Omental fat pad (tissue), 4 donors: ENCODE measurements at places on chromosomes 3 and 15.

DNA sequence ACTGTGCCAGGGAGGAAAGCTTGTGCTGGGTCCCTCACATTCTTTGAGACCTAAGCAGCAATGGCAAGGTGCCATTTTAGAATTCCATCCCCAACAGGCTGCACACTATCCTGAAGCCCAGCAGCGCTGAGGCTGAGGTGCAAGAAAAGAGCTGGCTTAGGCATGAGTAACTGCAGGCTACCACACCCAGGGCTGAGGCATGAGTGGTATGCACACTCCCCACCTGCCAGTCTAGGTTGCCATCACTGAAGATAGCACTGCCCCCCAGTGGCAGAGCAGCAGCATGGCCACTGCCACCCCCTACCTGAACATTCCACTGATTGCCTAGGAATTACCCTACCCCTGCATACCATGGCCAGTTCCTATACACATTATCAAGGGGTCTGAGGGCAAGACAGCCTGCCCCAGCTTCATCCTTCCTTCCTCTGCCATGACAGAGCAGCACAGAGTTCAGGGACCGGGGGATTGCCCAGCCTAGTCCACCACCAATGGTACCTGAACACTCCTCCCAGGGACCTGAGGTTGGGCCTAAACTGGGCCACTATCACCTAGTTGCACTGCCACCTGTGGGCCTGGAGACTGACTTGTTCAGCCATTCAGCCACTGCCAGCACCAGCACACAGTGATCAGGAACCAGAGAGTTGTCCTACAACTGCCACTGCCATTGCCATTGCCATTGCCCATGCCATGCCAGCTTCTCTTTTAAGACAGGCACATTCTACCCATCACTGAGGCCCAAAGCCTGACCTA, 129.8 kb downstream of the SATB1 start:
- no peak for DNase-seq

DNA sequence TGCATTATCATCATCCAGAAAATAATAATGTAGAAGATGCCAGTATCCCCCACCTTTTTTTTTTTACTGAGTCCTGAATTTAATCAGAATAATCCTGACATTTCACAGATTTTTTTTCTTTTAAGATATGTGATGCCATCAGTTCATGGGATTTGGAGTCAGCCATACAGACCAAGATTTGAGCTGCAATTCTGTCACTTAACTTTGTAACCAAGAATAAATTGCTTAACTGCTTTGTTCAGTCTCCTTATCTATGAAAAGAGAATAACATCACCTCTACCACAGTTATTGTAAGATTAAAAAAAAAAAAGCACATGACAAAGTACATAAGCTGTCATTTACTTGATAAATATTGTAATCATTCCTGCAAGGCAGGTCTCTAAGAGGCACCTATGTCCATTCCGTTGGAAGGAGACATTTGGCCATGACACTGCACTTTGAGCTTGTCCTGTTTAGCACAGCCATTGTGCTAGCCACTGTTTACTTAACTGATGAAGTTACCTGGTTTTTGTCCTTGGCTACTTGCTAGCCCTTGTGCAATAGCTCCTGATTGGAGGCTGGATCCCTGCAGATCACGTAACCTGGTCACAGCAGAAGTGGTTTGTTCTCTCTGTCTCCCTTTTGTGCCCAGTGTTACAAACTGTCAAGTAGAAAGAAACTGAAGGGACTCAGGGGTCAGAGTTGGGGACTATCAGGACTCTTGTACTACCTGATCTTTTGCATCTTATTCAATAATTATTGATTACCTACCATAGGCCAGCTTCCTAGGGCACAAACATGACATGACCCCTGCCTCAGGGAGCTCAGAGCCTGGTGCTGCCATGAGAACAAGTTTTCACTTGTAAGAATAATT, 306.0 kb downstream of the WDR72 start:
- no peak for DNase-seq

DNA sequence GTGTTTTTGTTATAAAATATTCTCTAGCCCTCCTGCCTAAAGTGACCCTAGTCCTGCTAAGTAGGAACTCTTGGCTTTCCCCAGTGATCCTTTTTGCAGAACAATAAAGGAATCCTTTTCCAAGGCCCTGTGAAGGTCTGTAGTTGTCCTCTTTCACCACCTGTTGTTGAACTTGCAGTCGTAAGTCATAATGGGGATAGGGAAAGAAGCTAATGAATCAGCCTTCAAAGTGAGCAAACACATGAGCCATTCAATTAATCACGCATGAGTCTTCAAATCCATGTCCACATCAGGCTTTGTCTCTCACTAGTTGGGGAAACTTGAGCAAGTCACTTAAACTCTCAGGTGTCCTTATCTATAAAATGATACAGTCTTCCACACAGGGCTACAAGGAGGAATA, 27.6 kb downstream of the ZNF860 start:
- DNase-seq: no peak

DNA sequence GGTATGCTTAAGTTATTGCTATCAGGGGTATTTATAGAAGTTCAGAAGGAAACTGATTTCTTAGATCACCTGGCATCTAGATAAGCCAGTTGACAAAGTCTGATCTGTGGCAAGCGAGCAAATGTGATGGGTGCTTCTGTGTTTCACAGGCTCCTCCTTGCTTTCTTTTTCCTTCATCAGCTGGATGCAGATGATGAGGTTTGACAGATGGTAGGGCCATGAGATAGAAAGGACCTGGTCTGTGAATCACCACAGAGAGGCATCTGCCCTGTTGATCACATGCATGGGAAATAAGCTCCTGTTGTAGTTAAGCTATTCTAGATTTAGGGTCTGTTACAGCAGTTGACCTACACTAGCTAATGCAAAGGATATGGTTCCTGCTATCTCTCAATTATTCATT, 372.0 kb downstream of the NEK10 start:
- DNase-seq: no peak

DNA sequence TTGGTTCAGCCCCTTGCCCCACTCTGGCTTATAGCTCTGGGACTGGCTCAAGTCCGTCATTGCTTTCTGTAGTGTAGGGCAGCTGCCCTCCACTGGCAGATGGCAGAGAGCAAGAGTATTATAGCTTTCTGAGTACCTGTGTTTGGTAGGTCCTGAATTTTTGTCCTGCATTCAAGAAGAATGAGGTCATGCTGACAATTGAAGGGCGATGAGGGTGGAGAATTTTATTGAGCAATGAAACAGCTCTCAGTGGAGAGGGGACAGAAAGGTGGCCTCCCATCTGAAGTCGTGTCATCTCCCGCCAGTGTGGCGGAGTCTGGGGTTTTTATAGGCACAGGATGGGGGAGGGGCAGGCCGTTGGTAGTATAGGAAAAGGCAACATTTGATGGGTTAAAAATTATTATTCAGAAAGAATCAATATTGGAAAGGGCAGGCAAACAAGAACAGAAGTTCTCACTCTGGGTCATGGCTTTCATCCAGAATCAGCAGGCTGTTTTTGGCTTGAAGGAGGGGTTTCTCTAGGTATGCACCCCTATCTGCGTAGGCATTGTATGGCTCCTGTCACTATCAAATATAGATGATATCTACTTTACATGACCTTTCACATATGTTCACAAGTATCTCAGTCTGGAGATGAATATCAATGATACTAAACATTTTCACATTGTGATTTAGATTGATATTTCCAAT, 1239.7 kb upstream of the ALCAM start:
- no peak for DNase-seq

- DNase-seq: no peak
Observed at GRCh38 chr15:51281368-51281967, 56.9 kb downstream of the CYP19A1 start.

DNA sequence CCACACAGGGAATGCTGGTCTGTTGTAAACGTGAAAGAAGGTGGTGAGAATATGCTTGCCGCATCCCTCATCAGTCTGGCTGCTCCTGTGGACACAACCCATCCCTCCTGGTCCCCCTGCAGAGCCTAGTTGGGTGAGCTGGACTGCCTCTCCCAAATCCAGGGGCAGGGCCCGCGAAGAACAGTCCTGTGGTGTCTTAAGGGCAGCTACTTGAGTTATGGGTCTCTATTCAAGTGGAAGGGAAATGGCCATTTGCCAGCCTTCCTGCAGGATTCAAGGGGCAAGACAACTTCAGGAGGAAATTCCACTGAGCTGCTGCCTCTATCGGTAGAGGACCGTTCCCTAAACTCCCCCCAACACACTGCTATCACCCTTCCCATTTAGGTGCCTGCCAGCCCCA, 98.9 kb downstream of the IQSEC1 start:
- DNase-seq: no peak

DNA sequence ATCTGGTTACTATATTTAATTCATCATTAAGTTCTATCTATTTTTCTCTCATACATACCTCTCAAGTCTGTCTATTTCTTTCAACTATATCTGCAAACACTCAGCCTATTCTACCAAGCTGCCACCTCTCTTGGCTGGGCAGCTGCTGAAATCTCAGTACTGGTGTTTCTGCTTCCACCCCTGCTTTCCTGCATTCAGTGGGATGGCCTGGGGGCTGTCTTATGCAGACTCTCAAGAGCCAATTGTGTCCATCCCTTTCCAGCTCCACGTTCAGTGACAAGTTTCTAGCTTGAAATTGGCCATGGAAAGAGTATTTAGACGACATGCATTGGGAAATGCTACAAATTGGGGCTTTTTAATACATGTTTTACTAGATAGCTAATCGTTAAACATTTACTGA, 378.4 kb upstream of the DPPA4 start:
- DNase-seq: no peak

DNA sequence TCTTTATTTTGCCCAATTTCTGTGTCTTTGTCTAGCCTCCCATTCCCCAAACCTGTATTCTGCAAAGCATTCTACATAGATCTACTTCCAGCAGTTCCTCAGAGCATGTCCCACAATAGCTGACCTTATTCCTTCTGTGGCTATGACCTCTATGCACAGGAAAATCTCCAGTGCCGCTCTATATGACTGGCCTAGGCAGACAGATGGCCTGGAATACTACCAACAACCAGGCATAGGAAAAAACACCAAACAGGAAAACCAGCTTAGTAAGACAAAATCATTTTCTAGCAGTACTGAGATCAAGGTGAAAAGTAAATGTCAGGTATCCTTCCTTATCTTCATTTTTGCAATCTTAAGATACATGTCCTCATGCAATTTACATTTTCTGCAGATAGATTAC, 1115.0 kb downstream of the IGSF11 start:
- DNase-seq: no peak

DNA sequence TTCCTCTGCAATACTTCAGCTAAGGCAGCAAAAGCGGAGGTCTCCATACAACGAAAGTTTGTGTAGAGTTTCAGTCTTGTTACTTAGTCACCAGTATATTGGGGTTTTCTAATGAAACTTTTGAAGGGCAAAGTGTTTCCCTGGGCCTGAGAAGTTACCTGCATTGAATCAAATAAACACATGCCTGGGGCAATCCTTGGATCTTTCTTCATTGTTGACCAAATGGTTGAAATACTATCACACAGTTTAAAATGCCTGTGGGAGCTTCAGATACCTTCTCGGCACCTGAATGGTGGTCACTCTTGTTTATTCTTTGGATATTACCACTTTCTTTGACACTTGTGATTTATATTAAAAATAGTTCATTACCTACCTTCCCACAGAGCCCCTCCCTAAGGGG, 988 bp upstream of the CHSY1 start:
- no peak for DNase-seq

DNA sequence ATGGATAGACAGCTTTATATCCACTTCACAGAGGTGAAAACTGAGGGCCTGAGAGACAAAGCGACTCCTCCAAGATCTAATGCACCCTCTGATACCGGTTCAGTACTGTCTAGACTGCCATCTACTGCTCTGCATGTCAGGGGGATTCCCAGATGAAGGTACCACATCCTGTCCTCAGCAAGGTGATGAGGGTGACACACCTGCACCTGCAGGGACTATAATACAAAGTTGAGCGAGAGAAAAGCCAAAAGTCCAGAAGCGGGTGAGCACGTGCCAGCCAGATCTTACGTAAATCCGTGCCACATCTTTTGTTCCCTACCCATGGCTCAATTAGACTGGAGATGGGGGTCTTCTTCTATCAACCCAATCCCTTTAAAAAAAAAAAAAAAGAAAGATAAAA, 32.4 kb upstream of the HES1 start:
- DNase-seq: no peak

- DNase-seq: no peak
Observed at GRCh38 chr3:168939651-168940238, 723.8 kb downstream of the MECOM start.

DNA sequence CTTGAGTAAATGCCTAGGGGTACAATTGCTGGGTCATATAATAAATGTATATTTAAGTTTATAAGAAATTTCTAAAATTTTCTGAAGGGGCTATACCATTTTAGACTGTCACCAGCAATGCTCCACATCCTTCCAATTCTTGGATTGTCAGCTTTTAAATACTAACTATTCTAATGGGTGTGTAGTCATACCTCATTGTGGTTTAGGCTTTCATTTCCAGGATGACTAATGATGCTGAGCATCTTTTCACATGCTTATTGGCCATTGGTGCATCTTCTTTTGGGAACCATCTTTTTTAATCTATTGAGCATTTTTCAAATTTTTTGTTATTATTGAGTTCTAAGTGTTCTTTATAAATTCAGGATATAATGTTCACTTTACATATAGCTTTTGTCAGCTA, 52.5 kb upstream of the CORO2B start:
- DNase-seq: no peak

GRCh38 chr15:58703610-58704009, 45.9 kb downstream of the ADAM10 start:
- no peak for DNase-seq

DNA sequence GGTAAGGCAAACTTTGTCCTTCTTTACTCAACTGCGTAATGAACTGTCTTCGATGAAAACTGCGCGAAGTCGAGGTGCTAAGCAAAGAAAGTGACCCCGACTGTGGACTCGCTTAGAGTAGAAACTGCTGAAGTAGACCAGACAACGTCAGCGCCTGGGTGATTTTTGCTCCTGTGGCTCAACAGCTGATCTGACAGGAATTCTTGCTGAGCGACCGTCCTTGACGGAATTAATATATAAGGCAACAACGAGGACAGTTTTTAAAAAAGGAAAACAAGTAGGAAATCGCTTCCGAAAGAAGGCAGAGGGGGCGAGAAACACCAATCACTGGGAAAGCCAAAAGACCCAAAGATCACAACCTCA, 541 bp downstream of the RPS27L start:
- no peak for DNase-seq

- DNase-seq: no peak
Observed at GRCh38 chr3:60076331-60076730, 1026.5 kb upstream of the CFAP20DC start.

GRCh38 chr15:32979710-32980109, 214.8 kb downstream of the FMN1 start:
- no peak for DNase-seq

DNA sequence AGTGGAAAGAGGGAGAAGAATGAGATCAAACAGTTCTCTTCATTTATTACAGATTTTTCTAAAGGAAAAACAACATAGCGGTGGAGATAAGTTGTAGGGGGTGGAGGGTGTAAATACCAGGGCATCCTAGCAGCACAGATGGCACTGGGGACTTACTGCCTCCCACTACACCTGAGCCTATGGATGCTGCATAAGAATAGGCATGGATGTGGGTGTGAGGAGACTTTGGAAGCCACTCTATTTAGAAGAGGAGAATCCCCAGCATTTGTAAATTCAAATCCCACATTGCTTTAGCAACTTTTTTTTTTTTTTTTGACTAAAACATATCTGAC, 27.4 kb upstream of the IL1RAP start:
- DNase-seq: no peak

- peak; percentile 63 for DNase-seq
Observed at GRCh38 chr3:50274371-50275104, 4.3 kb upstream of the LSMEM2 start.
